ENCODE measurements at places on chromosomes 13 and 19.

DNA sequence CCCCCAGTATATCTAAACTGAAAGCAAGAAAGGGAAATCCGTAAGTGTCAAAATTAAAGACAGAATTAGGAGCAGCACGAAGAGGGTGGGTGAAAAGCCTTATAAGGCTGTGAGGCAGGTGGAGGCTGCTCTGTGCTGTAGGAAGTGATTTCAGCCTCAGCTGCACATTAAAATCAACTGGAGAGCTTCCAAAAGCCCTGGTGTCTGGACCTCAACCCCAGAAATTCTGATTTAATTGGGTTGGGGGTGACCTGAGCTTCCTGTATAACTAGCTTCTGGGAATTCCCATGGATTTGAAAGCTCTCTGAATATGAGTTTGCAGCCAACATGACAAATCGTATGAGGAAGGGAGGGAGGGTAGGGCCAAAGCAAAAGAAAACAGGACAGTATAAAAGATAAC is 242.4 kb upstream of the TMTC4 start:
- DNase-seq = no peak

GRCh38 chr13:49046002-49046401 is 70.3 kb downstream of the FNDC3A start:
- no peak for DNase-seq

- no peak for DNase-seq
Measured at GRCh38 chr13:59835569-59835968, 328.2 kb downstream of the DIAPH3 start.

GRCh38 chr19:18093439-18094161 is 4.0 kb upstream of the MAST3 start:
- no peak for DNase-seq

- DNase-seq = no peak
Measured at GRCh38 chr19:52943134-52943883, 19.4 kb downstream of the ZNF816 start.

Data from bone marrow (tissue), 2 donors.